ENCODE measurements at places on chromosomes 2 and 18.

- DNase-seq: no peak
These were observed 1118.3 kb upstream of the DDX18 start for GRCh38 chr2:116696223-116696622.

DNA sequence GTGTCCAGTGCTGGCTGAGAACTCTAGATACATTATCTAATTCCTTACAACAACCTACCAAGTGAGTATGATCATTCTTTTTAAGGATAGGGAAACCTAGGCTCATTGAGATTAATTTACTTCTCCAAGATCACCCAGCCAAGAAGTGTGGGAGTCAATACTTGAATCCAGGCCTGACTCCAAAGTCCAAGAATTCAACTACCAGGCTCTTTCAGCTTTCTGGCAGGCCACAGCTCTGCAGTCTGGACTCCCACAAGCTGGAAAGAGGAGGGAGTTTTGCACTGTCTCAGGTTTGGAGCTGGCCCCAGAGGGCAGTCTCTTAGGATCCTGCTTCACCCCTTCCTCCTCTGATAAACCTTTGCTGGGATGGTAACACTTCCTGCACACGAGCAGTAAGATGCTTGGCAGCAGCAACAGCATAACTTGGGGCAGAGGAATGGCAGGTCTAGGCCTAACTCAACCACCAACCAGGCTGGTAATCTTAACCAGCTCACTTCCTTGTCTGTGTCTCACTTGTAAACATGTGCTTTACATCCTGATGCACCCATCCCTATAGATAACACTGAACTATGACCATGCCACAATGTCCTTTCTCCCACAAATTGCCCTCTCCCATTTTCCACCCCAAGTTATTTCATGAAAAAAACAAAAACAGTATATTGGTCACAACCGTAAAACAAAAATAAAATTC is 111.1 kb upstream of the ACAA2 start:
- no peak for DNase-seq

DNA sequence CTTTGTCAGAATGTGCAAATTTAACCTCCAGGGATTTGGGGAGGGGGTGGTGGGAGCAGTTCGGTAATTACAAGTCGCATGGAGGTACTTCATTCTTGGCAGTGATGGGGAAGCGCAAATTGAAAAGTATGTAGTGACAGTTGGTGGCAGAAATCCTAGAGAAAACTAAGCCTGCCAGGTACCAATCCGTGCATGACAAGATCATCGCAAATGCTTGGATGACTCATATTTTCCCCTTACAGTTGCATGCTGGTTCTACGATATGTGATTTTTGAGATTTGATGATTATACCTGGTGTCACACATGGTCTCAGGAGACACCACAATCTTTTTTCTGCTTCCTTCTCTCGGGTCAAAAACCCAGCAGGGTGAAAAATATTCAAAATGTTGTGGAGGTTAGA is 479.7 kb upstream of the ID2 start:
- DNase-seq: no peak

- no peak for DNase-seq
These were observed 185.2 kb downstream of the SOX11 start for GRCh38 chr2:5877360-5877759.

- no peak for DNase-seq
These were observed 41.8 kb downstream of the GLS start for GRCh38 chr2:190922376-190922775.

Measured in stimulated activated CD4-positive, alpha-beta T cell treated with anti-CD3 and anti-CD28 coated beads, Interleukin-1b, Interleukin-23, amount 100 ng/mL, for 1 hour (primary cell).